Astrocyte of the spinal cord (primary cell): ENCODE measurements at places on chromosomes 11 and 22.

DNA sequence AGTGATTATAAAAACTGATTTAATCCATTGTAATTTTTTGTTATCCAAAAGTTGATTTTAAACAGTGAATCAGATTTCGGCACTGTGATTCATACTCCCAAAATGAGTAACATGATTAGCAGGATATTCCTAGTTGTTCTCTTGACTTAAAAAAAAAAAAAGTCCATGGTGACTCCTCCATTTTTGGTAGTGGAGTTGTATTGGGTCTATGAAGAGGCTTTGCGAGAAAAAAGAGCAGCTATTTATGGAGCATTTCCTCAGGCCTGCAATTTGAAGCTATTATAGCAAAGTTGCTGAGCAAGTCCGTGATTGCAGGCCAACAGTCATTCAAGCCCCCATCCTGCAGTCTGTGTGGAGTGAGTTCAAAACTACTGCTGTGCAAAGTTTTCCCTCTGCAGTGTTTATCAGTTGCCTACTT, 28.8 kb downstream of the YAP1 start:
- peak; percentile 90 for DNase-seq

- DNase-seq, result no peak
Measured at GRCh38 chr22:46111645-46112306, 38.5 kb upstream of the PPARA start.

GRCh38 chr22:48931452-48931851, 896.2 kb downstream of the BRD1 start:
- no peak for DNase-seq

- peak; percentile 81 for DNase-seq
Measured at GRCh38 chr11:102220728-102221467, 96.4 kb upstream of the BIRC3 start.

DNA sequence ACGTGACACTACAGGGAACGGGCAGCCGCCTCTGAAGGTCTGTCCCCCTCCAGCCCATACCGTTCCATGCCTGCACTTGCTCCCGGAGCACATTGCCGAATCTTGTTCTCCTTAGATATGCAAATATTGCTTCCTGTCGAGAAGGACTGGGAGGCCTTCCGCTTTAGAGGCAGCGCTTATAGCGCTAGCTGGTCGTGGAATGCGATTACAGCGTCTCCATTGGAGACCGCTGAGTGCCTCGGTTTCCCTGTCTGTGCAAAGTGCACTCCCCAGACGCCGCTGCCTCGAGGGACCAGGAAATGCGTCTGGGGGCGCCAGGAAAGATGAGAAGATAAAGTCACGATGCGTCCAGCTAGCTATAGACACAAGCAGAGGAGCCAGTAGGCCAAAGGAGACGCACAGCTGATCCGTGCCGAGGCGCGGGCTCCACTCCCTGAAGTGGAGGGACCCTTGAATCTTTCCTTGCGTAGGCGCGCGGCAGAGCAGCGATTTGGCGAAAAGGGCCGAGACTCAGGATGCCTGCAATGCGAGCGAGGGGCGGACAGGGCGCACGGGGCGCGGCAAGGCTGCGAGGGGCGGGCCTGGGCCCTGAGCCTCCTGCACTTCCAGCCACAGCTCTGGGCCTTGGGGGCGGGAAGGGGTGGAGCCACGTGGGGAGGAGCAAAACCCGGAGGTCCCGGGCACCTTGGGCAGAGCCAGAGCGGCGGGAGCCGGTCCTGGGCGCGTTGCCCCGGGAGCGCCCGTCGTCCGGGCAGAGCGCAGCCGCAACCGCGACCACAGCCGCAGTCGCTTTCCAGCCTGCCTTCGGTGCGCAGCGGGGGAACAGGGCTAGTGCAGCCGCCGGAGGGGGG, at the start of gene RASSF10:
TSS of gene RASSF10 (plus strand) at position 692 of the 851 bp plus-strand sequence. CDS start 261 bp downstream, outside the sequence.
- DNase-seq, result peak; percentile 37

DNA sequence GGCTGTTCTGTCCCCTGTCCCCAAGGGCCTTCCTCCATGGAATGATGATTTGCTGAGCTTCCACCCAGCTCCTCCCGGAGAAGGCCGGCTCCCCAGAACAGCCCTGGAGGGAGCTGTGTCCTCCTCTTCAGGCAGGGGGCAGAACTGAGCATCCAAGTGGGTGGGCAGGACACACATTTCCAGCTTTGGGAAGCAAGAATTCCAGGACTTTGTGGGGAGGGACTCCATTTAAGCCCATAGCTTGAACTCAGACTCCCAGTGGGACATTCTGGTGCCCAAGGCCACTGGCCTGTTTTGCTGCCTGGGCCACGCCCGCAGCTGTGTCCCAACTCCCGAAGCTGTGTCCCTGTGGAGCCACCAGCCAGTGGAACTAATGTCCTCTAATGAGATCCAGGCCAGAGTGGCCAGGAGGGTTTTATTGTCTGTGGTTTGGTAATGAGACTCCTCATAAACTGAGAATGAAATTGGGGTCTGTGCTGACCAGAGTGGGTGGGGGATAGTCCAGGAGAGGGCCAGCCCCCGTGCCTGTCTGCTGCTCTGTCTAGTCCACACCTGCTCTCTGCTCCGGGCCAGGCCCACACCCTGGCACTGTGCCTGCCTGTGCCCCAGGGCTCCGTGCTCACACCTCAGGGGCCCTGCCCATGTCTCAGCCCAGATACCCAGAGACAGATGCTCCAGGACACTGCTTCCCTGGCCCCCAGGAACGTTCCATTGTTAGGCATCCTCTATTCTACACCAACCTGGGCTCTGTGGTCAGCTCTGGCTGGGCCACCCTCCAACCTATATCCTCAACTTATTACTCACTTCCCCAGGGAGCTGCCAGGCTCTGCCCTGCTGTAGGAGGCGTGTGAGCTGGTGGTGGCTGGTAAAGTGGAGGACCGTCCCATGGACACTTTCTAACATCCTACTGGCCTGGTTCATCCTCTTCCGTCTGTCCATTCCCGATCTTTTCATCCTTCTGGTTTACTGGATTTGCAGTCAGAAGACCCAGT, 7.6 kb downstream of the NECTIN1 start:
- DNase-seq, result no peak
